ENCODE measurements at places on chromosomes 1 and 21.

- no peak for DNase-seq
Measured at GRCh38 chr1:9612162-9612845, 23.6 kb downstream of the TMEM201 start.

DNA sequence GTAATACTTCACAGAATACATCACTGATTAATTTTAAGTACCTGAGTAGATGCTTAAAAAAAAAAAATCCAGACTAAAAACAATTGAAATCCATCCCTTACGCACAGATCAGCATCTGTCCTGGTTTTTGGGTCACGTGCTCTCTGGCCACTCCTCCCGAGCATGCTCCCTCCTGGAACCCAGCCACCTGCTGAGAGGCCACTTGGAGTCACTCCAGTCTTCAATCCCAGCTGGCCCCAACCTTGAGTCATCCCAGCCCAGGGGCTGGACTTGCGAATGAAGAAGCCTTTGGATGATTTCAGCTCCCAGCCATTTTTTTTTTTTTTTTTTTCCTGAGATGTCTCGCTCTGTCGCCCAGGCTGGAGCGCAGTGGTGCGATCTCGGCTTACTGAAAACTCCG, 8.9 kb downstream of the MAP1LC3C start:
- no peak for DNase-seq

DNA sequence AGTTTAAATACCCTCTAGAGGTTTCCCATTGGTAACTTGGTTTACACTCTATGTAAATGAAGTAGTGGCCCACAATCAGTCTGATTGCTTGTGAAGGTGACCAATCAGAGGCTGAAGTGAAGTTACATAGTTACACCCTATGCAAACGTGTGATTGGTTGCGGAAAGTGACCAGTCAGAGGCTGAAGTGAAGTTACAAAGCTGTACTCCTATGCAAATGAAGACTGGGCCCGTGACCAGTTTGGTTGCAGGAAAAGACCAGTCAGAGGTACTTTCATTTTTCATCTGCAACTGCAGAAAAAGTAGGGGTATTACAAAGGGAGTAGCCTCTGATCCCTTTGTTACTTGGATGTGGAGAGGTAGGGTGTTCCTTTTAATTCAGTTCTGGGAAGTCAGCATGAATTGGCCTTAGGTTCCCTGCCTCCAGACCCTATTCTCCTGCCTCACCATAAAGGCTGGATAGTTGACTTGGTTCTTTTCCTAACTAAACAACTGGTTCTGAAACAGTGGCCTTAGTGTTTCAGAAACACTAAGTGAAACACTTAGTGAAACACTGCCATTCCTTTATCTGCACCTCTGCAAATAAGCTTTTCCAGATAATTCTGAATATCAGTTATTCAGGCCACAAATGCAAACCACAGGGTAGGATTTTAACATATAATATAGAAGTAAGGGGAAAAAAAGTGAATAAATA, 39.3 kb downstream of the MAGI3 start:
- no peak for DNase-seq

DNA sequence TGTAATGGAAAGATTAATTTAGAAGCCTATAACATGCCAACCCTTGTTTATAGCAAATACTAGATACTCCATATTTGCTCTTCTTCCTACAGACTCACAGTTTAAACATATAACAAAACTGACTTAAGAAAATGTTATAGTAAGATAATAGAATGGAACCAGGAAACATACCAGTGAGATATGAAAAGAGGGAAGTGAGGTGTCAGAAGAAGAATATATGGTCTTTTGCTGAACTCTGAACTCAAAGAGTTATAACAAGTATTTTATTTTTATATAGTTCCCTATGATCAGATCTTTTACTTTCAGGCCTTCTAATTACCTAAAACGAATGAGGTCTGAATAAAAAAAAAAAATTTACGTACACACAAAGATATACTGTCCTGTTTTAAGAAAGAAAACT, 20.9 kb downstream of the TMED5 start:
- DNase-seq, result no peak

GRCh38 chr21:37869661-37870060, 46.6 kb downstream of the KCNJ6 start:
- peak; percentile 26 for DNase-seq

- no peak for DNase-seq
Measured at GRCh38 chr1:229434005-229434640, at the start of gene ACTA1. ACTA1 (minus strand) TSS chr1:229434094; CDS start chr1:229433115, 979 bp downstream.

GRCh38 chr1:203478986-203479385, 3.4 kb downstream of the PRELP start:
- DNase-seq, result no peak
